ENCODE measurements at places on chromosomes 1 and 21. TPM values are rescaled to one million over a fixed set of nuclear protein-coding genes. Genes with fewer than 3 reads are reported as not detected.
A peak's percentile ranks its signal among the peaks of the same experiment; 100 is the strongest.

- DNase-seq: no peak
These were observed 25.6 kb upstream of the WNT4 start for GRCh38 chr1:22168412-22168973.

DNA sequence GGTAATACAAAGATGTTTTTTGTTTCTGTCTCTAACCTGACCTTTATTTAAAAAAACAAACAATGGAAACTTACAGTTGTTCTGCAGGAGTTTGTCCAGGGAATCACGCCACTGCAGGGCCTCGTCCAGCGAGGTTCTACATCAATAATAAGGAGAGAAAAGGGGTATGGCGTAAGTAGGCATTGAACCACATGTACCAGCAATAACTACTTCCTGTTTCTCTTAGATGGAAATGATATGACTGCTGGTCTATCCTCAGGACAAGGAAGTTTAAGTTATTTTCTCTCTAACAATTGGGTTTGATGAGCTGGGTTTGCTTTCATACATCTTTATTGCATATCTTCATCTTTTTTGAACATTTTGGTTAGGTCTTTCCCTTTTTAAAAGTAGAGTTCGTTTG, 40.9 kb downstream of the RGS5 start:
- no peak for DNase-seq

- no peak for DNase-seq
These were observed 5.9 kb downstream of the MX1 start for GRCh38 chr21:41431788-41432548.

- DNase-seq: no peak
These were observed 95.9 kb downstream of the HIVEP3 start for GRCh38 chr1:41822866-41823265.

DNA sequence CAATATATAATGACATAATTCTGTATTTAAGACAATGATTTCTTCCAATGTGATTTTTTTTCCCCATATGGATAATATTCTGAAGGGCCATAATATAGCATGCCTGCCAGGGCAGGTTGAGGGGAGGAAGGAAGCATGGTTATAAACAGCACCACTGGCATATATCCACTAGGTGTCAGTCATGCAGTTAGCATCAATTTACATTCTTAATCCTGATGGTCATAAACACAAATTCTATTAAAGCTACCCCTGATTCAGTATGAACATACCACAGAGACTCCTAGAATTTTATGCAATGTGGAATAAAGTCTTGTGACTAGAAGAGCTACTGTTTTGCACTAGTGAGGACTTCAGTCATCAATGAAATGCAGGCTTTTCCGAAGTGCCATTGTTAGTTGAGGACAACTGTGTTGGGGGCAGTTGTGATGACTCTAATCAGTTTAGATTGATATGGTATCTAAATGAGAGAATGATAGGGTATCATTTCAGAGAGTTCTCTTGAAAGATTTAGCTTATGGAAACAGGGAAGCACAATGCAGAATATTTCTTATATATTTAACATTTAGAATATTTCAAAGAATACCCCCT, 342.7 kb upstream of the NR5A2 start:
- DNase-seq: peak; percentile 56

- DNase-seq: no peak
These were observed 28.9 kb upstream of the KLF18 start for GRCh38 chr1:44170281-44170823.

DNA sequence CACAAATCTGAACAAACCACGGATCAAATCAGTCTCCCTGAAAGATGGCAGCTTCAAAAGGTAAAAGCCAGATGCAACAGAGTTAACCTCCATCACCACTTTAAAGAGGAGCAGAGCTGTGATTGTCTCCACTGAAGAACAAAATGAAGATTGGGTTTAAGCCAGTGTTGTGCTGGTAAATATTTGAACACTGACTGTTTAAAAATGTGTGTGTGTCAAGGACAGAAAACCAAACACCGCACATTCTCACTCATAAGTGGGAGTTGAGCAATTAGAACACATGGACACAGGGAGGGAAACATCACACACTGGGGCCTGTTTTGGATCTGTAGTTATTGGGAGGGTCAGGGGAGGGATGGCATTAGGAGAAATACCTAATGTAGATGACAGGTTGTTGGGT, 83.9 kb downstream of the ST6GALNAC5 start:
- DNase-seq: no peak

DNA sequence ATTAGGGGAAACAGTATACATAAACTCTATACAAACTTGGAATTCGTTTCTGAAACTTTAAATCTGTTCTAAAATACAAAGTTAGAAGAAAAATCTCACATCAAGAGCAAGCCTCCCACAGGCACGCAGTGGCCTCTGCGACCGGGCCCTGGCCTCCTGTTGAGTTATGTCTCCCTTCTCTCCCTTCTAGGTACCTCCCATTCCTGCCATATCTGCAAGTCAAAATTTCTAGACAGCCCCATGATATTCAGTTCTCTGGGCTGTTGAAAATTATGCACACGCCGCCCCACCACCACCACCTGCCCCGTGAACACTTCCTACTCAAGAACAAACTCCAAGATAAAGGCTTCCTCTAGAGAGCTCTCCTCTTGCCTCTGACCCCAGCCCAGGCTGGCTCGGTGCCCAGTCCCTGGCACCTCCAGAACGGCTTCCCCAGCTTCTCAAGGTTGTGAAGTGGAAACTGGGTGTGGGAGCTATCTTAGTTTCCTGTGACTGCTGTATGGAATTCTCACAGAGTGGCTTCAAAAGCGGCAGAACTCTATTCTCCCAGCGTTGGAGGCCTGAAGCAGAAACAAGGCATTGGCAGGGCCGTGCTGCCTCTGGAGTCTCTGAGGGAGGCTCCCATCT, 37.7 kb upstream of the LRP8 start:
- no peak for DNase-seq

- DNase-seq: no peak
These were observed 30.5 kb downstream of the KCNC4 start for GRCh38 chr1:110240476-110241210.

The TOMM20 gene
- total RNA-seq: 114 TPM

The ANGPTL3 gene
- total RNA-seq: not detected

All from mammary epithelial cell (primary cell).